ENCODE measurements at places on chromosomes 7 and 10. TPM values are rescaled to one million over a fixed set of nuclear protein-coding genes. Genes with fewer than 3 reads are reported as not detected.

The AMPH gene
- not detected for total RNA-seq

The FFAR4 gene
- total RNA-seq, result not detected

The THSD7A gene
- not detected for total RNA-seq

The PLAU gene
- total RNA-seq, result 5.3 TPM

The CYP2C19 gene
- 0.13 TPM for total RNA-seq

The CNTNAP2 gene
- total RNA-seq, result not detected

The HOXA10 gene
- not detected for total RNA-seq

The ITIH2 gene
- total RNA-seq, result not detected

The OR2A1 gene
- total RNA-seq, result 0.05 TPM

The TMEM130 gene
- total RNA-seq, result not detected

The SPDYE16 gene
- total RNA-seq, result 0.25 TPM

The SPDYE5 gene
- not detected for total RNA-seq

The HHEX gene
- total RNA-seq, result 0.23 TPM

The SPDYE11 gene
- not detected for total RNA-seq

The ACTR3C gene
- total RNA-seq, result 7.0 TPM

The CHST15 gene
- 0.20 TPM for total RNA-seq

The CHAT gene
- not detected for total RNA-seq

The AKR1D1 gene
- total RNA-seq, result not detected

The TMEM176A gene
- total RNA-seq, result not detected

The TLX1 gene
- total RNA-seq, result not detected

The DNAJC2 gene
- 24.8 TPM for total RNA-seq

The CDHR3 gene
- total RNA-seq, result 1.2 TPM

Measured in activated CD4-positive, alpha-beta memory T cell treated with anti-CD3 and anti-CD28 coated beads, Interleukin-2, amount 10 ng/mL, durations not matched to agents 7 days and 5 days (primary cell).